ENCODE measurements at places on chromosomes 6 and 20. TPM values are rescaled to one million over a fixed set of nuclear protein-coding genes. Genes with fewer than 3 reads are reported as not detected.

DNA sequence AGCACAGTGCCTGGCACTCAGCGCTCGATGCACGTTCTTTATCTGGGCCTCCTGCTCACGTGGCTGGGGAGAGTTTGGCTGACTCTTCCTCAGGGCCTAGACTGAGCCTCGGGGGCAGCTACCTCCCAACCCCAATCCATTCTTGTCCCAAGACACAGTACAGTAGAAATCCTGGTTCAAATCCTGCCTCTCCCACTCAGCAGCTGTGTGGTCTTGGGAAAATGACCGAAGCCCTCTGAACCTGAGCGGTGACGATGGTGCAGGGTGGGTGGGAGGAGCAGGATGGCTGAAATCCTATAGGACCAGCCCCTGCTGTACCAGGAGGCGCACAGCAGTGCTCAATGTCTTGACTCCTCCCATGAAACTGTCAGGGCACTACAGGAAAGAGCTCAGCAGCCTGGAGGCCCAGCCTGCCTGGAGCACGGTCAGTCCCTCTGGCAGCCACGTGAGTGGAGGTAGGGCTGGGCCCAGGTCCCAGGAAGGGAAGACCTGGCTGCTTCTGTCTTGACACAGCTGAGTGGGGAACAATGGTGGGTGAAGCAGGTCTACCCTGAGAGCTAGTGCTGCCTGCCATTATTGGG is 31.5 kb downstream of the PDRG1 start:
- no peak overlapping the region for H3K27ac ChIP-seq
- H3K4me1 ChIP-seq = no peaks in the 10 kb centered on the region
- peaks cover 13% of the 10 kb centered on the region for H3K27me3 ChIP-seq
- no peak overlapping the region for H3K4me3 ChIP-seq
- H3K36me3 ChIP-seq = no peaks in the 10 kb centered on the region

OR2B2 gene
- total RNA-seq = not detected

- DNase-seq = no peak
- no peaks in the 10 kb centered on the region for H3K36me3 ChIP-seq
- H3K27me3 ChIP-seq = no peaks in the 10 kb centered on the region
- H3K4me3 ChIP-seq = no peak overlapping the region
These were observed 125.1 kb upstream of the BTBD3 start for GRCh38 chr20:11792568-11792953.

GRCh38 chr6:113969888-113970804 is 802 bp downstream of the HDAC2 start:
- peak; percentile 35 for DNase-seq
- H3K27ac ChIP-seq = peak overlapping the region; percentile 95
- H3K36me3 ChIP-seq = no peaks in the 10 kb centered on the region
- H3K4me3 ChIP-seq = peak overlapping the region; percentile 82

DNA sequence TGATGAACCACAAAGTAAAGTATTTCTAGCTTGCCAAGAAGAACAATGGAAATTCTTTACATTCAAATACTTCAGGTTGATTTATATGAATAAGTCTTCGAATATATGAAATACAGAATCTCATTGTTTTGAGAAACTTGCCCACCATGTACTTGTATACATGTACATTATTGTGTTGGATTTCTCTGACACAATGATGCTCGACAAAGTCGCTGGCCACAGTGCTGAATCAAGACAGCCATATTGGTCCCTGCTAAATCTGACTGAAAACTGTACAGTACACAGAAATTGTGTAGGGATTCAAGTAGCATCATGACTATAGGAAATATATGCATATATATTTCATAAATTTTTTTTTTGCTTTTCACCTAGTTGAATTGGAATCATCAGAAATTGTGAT is 13.1 kb upstream of the LIN28B start:
- H3K4me3 ChIP-seq = no peak overlapping the region
- H3K36me3 ChIP-seq = no peaks in the 10 kb centered on the region
- peaks cover 27% of the 10 kb centered on the region for H3K27me3 ChIP-seq
- no peak for DNase-seq
- H3K27ac ChIP-seq = no peak overlapping the region
- peaks cover 5% of the 10 kb centered on the region for H3K4me1 ChIP-seq

FAM120B gene
- 29.8 TPM for total RNA-seq

DNA sequence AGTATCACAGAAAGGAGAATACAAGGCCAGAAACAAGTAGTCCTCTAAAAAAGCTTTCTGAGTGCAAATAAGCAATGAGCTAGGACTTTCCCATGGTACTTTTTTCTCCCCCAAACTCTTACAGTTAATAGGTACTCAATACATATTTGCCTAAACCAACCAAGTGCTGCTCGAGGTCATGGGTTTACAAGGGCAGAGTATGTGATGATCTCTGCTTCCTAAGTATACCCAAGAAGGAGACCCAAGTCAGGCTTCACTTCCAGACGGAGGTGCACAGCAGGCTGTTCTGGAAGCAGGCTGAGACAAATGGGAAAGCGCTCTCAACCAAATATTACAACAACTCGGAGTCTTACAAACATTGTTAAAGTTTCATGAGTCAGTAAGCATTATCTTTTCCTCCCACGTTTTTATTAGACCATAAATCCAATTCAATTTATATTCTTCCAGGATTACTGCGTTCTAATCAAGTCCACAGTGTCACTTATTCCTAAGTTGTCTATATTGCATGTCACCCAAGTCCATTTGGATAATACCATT is 8.1 kb downstream of the FYN start:
- DNase-seq = no peak
- no peaks in the 10 kb centered on the region for H3K4me1 ChIP-seq
- H3K36me3 ChIP-seq = no peaks in the 10 kb centered on the region
- no peaks in the 10 kb centered on the region for H3K27me3 ChIP-seq
- no peak overlapping the region for H3K4me3 ChIP-seq
- H3K27ac ChIP-seq = no peak overlapping the region

HUS1B gene
- total RNA-seq = 1.3 TPM

- no peak overlapping the region for H3K27ac ChIP-seq
- DNase-seq = no peak
- no peaks in the 10 kb centered on the region for H3K4me1 ChIP-seq
- H3K36me3 ChIP-seq = no peaks in the 10 kb centered on the region
- no peak overlapping the region for H3K4me3 ChIP-seq
These were observed 44.3 kb downstream of the ABHD12 start for GRCh38 chr20:25346349-25346748.

- H3K27me3 ChIP-seq = no peaks in the 10 kb centered on the region
- H3K4me1 ChIP-seq = peaks cover 4% of the 10 kb centered on the region
- H3K4me3 ChIP-seq = no peak overlapping the region
- H3K36me3 ChIP-seq = no peaks in the 10 kb centered on the region
- DNase-seq = no peak
- no peak overlapping the region for H3K27ac ChIP-seq
These were observed 260.5 kb upstream of the EPHA7 start for GRCh38 chr6:93679836-93680235.

CBFA2T2 gene
- total RNA-seq = 14.6 TPM

SIRPD gene
- total RNA-seq = not detected

DNA sequence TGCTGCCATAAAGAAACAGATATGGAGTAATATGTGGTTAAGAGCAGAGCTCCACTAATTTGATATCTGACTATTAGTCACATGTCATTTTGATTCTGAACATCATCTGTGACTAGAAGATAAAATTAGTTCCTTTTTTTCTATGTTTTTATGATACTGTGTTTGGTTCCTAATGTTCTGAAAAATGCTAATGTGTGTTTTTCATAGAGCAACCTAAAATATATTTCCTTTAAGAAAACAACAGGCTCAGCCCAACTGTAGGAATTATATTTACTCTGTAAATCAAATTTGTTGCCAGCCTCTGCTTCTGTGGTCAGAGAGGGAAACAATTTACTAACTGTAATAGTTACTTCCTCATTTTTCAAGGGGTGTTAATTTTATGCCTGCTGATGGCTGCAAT is 33.3 kb upstream of the TXLNB start:
- no peaks in the 10 kb centered on the region for H3K4me1 ChIP-seq
- no peaks in the 10 kb centered on the region for H3K36me3 ChIP-seq
- no peak overlapping the region for H3K4me3 ChIP-seq
- H3K27me3 ChIP-seq = no peaks in the 10 kb centered on the region
- no peak for DNase-seq

DNA sequence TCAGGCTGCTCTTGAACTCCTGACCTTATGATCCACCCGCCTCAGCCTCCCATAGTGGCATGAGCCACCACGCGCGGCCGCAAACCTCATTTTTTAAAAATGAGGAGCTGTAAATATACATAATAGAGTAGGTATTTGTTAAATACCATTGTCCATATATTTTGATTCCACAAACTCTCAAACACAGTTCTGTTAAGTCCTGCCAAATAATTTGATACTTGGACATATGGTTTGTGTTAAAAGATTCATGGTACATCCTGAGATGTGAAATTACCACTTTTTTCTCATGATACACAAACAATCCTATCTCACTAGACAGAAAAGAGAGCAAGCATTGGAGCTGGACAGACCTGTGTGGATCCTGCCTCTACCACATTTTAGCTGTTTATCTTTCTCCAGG is 334.1 kb upstream of the KCNQ5 start:
- H3K36me3 ChIP-seq = no peaks in the 10 kb centered on the region
- H3K4me3 ChIP-seq = no peak overlapping the region

DNA sequence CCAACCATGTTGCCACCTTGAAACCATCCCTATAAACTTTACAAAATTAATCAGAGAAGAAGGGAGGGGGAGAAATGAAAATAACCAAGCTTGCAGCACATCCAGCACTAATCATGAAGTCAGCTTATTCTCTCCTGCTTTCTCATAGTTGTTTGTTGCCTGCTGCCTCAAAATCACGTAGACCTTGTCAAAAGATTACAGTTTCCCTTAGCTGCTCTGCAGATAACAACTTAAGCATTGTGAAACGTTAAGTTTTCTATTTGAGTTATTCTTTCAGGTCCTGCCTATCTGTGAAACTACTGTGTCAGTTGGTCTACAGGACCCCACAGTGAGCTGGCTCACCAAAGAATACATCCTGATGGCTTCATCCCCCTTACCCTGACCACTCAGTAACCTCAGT is 32.9 kb downstream of the SLC17A4 start:
- no peak overlapping the region for H3K4me3 ChIP-seq
- no peaks in the 10 kb centered on the region for H3K36me3 ChIP-seq
- H3K4me1 ChIP-seq = no peaks in the 10 kb centered on the region
- no peak for DNase-seq
- no peak overlapping the region for H3K27ac ChIP-seq
